Fibroblast of skin of right biceps (primary cell): ENCODE measurements at places on chromosomes 12 and 14.

GRCh38 chr12:2960390-2960956 is 1.3 kb downstream of the TEAD4 start:
- DNase-seq = peak; percentile 44

DNA sequence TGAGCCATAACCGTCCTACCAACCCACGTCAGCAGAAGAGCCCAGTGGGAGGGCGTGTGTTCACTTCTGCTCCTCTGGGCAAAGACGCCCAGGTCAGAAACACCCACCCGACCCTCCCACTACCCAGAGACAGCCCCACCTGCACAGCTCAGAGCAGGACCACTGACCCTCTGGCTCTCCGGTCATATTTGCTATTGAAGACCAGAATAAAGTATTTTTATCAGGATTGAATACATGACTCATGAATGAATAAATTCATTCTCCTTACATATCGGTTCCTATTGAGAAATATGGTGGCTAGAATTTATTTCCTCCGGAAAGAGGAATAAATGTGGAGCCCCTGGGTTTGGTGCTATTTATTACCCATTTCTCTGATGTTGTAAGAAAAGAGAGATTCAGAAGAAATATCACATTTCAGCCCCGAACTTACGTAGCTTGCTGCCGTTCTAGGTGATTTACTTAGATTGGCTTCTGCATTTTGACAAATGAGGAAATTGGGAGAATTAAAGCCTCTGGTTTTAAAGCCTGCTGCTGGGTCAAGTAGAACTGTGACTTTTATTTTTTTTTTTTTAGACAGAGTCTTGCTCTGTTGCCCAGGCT is 36.4 kb upstream of the P2RX7 start:
- DNase-seq = no peak

DNA sequence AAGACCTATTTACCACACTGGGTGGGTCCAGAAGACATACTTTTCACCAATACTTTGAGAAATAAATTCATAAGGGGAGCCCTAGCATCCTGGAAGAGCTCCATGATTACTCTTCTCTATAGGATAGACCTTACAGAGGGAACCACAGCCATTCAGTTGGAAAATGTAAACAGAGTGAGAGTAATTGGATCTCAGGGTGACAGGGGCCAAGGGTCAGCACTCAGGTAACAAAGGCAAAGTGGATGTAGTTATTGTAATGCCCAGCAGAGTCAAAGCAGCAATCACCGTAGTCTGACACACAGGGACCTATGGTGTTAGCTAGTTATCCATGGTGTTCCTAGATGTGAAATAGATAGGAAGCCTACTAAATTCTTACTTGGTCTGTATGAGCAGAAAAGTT is 10.8 kb upstream of the GTF2A1 start:
- DNase-seq = no peak

- DNase-seq = peak; percentile 88
Measured at GRCh38 chr14:85528897-85529631, 880 bp upstream of the FLRT2 start.

DNA sequence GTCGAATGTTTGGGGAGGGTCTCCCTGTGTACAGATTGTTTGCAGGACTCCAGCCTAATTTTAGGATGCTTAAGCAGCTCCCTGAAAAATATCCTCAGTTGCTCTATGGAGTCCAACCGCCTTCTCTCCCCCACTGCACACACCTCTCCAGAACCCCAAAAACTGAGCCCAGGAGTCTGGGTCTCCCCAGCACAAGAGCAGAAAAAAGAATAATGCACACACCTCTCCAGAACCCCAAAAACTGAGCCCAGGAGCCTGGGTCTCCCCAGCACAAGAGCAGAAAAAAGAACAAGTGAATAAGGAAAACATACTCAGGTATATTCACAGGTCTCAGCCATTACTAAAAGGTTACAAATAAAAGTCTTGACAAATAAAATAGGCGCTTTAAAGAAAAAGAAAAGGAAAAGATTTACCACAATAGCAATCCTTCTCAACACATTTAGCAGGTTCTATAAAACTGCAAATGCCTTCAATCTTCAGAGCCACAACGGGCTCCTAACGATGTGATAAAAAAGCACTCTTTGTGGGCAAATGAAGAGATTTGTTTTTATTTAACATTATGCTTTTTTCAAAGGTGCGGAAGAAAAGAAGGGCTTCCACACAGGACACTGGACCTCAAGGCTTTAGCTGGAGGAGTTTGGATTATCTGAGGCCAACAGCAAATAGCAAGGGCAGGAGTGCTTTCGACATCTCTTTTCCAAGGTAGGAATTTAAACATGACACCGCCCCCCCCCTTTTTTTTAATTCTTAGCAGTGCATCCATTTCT is 8.2 kb downstream of the BCL11B start:
- peak; percentile 45 for DNase-seq

GRCh38 chr14:98775892-98776291 is 496.1 kb downstream of the BCL11B start:
- DNase-seq = no peak

DNA sequence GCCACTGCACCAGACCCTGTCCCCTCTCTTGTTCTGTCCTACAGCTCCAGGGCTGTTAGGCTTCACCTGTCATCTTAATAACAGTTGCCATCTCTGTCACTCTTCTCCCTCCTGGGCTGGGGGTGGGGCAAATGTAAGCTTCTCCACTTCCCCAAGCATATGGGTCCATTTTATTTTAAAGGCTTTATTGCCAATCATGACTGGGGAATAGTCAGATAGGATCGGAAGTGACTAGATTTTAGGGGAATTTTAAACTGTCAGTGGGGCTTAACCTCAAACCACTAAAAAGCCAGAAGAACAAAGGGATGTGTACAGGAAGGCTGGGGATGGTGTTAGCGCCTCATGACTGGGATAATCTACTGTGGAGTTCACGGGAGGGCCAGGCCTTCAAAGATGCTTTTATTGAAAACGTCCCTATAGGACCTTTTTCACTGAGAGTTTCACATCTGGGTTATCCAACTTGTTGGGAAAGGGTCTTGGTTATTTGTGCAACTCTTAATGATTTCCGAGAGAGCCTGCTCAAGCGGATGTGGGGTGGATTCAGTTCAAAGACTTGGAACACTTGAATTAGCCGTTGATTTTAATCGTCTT is 41.6 kb downstream of the CHST11 start:
- DNase-seq = peak; percentile 83

DNA sequence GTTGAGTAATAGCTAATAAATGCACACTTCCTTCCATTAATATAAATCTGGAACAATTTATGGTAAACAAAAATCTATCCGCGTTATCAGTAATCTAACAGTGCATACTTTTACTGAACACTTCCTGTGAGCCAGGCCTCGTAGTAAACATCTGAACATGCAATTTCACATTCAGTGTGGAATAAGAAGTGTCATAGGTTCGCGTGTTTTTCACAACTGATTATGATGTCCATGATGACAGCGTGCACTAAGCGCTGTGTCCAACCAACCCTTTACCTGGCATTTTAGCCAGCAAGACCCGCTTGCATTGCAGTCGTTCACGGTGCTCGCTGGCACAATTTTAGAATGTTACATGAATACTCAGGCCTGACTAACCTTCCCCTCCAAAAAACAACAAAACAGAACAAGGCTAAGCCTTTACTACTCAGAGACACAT is 2.1 kb downstream of the PNMA1 start:
- no peak for DNase-seq

DNA sequence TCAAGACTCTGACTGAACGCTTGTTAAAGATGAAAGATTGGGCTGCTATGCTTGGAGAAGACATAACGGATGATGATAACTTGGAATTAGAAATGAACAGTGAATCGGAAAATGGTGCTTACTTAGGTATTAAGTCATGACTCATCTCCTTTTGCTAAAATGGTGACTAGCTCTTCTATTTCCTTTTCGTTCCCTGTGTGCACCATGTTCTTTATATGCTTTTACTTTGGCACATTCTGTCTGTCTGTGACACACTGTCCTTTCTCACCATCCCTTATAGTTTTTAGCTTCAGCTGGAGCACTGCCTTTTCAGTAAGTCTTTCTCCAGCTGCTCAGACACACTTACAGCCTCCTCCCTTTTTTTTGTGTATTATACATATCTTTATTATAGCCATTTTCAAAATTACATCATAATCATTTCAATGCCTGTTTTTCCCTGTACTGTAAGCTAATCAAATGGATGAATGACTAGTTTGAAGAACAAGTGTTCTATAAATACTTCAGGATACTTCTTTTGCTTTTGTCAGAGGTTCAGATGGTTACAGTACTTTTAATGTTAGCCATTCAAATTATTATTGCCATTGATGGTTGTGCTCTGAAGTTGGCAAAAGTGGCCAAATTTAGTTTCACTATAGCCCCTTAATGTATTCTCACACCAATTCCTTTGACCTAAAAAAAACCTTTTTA is 68.6 kb downstream of the MIA2 start:
- peak; percentile 1 for DNase-seq

DNA sequence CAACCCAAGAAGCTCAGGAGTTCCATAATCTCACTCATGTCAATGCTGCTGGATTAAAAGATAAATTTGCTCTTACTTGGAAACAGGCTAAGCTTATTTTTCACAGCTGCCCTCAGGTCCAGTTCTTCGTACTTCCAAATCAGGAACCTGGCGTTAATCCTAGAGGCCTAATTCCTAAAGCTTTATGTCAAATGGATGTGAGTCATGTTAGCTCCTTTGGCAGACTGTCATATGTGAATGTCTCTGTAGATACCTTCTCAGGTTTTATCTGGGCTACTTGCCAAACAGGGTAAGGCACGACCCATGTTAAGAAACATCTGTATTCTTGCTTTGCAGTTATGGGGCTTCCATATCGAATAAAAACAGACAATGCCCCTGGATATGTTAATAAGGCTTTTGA is 504.6 kb downstream of the ALG10 start:
- DNase-seq = no peak

DNA sequence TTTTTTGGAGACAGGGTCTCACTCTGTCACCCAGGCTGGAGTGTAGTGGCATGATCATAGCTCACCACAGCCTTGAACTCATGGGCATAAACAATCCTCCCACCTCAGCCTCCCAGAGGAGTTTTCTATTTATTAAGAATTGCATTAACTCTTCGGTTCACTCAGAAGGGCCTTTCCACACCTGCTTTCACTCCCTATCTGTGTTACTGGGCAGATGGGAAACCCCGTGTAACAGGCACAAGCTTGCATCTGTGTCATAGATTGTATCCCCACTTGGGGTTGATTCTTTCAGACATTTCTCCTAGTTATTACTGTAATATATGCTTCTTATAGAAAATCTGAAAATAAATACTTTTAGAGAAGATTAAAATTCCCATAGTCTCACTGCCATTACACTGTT is 38.7 kb downstream of the STX2 start:
- no peak for DNase-seq

- DNase-seq = peak; percentile 26
Measured at GRCh38 chr12:123912415-123913380, 59.9 kb downstream of the CCDC92 start.

DNA sequence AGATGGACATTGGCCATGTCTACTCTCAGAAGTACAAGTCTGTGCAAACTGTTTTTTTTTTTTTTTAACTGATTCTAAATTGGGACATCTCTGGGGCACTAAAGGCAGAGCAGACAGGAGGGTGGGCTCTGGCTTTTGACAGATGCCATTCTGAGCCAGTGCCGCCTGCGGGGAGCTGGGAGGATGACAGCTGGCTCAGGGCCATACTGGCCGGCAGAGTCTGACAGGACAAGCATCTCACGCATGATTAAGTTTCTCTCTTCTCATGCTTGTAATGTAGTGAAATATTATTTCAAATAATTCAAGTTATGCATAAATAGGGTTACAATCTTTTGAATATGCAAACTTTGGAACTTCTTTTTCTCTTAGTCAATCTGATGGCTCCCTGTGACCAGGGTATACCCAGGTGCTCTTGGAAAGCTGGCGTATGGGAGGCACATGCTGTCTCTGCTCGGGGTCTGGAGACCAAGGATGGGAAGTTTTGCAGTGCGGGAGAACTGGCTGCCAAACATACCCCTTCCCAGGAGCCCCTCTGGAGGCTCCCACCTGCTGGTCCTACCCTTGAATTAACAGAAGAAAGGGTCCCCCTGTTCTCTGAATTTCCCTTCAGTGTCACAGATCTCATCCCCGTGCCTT is 7.6 kb downstream of the CDCA4 start:
- DNase-seq = peak; percentile 20

DNA sequence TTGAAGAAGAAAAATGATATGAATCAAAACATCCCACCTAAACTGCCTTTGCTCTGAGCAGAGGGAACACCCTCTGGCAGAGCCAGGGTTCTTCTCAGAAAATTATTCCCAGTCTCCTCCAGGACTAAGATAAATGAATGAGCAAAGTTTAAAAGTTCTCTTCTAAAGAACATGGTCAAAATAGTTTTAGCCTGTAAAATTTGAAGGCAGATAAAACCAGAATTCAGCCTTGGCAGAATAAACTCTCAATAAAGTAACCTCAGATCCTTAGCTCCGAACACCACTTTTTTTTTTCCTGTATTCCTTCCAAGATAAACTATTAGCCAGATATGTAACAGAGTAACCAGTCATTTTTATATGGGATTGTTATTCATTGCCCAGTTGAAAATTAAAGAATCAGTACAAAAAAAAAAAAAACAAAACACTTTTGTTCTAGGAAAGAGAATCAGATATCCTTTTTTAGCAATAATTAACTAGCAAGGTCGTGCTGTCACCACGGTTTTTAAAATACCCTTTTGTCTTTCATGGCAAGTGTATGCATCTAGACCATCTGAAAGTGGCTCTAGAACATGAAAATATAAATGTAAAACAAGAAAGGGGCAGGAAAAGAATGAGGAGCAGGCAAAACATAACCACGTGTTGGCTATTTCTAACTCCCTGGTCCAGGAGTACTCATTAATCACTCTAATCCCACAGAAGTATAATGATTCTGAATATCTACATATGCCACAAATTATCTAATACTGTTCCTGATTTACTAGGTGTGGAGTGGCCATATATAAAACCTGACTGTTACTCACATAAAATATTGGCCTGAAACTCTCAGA is 60.8 kb downstream of the CAPZA3 start:
- peak; percentile 51 for DNase-seq

- peak; percentile 80 for DNase-seq
Measured at GRCh38 chr12:32117316-32117715, 10.7 kb downstream of the BICD1 start.

- no peak for DNase-seq
Measured at GRCh38 chr12:89117448-89118034, 234.8 kb downstream of the DUSP6 start.

- DNase-seq = no peak
Measured at GRCh38 chr14:93319958-93320357, 12.9 kb downstream of the BTBD7 start.

DNA sequence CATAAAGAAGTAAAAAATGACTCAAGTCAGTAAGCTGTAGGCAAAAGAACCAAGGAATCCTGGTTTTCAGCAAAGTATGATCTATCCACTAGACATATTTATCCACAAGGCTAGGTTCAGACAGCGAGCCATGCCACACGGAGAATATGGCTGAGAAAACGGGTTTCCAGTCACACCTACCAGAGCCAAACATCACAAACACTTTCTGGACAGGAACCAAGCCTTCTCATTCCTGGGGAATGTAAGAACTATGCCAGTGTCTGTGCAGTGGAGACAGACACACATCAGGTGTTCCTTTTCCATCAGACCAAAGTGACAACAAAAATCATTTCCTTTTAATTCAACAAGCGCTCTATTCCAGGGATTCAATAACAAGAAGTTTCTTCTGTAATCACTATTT is 41.1 kb downstream of the AREL1 start:
- peak; percentile 70 for DNase-seq

- DNase-seq = no peak
Measured at GRCh38 chr14:95480109-95480886, 36.2 kb downstream of the SYNE3 start.
